ENCODE measurements at places on chromosomes 7 and 10.
A peak's percentile ranks its signal among the peaks of the same experiment; 100 is the strongest.

GRCh38 chr7:120547605-120548004 lies 274.6 kb downstream of the KCND2 start:
- DNase-seq: no peak

DNA sequence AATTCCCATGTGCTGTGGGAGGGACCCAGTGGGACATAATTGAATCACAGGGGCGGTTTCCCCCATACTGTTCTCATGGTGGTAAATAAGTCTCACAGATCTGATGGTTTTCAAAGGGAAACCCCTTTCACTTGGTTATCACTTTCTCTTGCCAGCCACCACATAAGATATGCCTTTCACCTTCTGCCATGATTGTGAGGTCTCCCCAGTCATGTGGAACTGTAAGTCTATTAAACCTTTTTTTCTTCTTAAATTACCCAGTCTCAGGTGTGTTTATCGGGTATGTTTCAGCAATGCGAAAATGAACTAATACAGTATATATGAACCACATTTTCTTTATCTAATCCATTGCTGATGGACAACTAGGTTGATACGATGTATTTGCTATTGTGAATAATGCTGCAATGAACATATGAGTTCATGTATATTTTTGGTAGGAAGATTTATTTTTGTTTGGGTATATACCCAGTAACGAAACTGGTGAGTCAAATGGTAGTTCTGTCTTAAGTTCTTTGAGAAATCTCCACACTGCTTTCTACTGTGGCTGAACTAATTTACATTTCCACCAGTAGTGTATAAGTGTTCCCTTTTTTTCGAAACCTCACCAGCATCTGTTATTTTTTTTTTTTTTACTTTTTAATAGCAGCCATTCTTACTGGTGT lies 70.0 kb upstream of the HGF start:
- no peak for DNase-seq

GRCh38 chr10:30967650-30968410 lies 63.8 kb downstream of the ZNF438 start:
- DNase-seq: no peak

GRCh38 chr10:16603308-16603707 lies 81.6 kb upstream of the C1QL3 start:
- no peak for DNase-seq

- DNase-seq: no peak
Observed at GRCh38 chr7:117873310-117874190, at the start of gene CTTNBP2. Gene CTTNBP2 (minus strand): TSS chr7:117873441. CDS start chr7:117873415, 26 bp downstream.

DNA sequence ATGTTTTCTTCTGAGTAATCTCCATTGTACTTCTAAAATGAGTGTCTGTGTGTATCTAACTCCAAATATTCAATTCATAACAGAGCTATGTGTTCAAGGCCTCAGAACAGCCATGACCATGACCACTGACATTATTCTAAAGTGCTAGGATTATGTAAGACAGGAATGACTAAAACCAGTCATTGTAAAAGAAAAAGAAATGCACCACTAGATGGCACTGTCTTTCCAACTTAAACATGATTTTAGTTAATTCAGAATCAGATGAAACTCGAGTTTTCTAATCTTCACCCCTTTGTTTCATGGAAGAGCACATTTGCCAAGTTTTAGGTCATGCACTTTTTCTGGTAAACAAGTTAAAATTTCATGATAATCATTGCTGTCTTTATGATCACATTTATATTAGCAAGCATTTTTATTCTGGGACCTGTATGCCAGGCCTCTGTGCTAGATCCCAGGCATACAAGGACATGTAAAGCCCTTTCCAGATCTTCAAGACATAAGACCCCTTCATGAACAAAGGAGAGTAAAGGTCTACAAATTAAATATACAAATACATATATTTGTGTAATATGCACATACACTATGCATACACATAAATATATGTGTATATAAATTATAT lies 26.1 kb upstream of the RSU1 start:
- peak; percentile 32 for DNase-seq

All from right renal pelvis (tissue), 4 donors.